ENCODE measurements at places on chromosomes 1 and 21.
A peak's percentile ranks its signal among the peaks of the same experiment; 100 is the strongest.

- DNase-seq, result no peak
These were observed 397.4 kb upstream of the PKN2 start for GRCh38 chr1:88286716-88287115.

- DNase-seq, result no peak
These were observed at the start of gene PRKACB for GRCh38 chr1:84143796-84144565. Gene PRKACB, plus strand, starts transcription at chr1:84144271. Its CDS starts 91 bp downstream, at chr1:84144362.

DNA sequence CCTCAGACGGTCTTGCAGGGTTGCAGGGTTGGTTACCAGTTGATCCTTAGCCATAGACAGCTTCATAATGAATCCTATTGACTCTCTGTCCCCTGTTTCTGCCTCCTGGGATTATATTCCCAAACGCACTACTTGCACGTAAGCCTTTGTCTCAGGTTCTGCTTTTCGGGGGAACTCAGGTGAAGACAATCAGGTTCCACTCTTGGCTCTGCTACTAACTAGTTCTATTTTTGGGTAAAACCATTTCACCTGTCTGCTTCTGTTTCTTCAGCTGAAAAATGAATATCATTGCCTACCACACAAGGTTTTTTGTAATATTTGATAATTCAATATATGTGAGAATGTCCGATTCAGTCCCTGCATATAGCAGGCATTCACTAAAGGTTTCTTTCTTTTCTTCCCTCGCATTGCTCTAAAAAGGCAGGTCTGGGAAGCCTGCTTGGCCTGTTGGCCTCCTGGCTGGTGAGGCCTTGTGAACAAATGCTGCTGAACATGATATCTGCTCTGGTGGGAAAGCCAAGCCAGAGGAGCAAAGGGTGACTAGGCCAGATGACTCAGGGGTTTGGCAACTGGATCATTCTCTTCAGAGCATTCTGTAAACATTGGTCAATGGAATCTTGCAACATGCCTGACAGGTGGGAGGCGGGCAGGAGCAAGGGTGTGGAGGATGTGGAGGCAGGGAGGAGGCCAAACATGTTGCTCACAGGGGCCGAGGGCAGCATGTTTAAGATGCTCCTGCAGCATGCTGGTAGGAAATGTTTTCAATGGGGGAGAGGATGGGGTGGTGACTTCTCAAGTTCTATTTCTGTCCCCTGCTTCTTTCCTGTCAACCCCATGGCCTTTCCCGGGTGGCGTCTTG, 23.8 kb downstream of the IER5 start:
- DNase-seq, result no peak

DNA sequence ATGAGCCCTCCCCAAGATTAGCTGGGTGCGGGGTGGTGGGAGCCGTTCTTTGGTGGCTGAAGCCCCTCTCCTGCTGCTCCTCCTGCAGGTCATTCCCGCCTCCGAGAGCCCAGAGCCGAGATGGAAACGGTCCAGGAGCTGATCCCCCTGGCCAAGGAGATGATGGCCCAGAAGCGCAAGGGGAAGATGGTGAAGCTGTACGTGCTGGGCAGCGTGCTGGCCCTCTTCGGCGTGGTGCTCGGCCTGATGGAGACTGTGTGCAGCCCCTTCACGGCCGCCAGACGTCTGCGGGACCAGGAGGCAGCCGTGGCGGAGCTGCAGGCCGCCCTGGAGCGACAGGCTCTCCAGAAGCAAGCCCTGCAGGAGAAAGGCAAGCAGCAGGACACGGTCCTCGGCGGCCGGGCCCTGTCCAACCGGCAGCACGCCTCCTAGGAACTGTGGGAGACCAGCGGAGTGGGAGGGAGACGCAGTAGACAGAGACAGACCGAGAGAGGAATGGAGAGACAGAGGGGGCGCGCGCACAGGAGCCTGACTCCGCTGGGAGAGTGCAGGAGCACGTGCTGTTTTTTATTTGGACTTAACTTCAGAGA, 448 bp downstream of the G0S2 start:
- peak; percentile 18 for DNase-seq

DNA sequence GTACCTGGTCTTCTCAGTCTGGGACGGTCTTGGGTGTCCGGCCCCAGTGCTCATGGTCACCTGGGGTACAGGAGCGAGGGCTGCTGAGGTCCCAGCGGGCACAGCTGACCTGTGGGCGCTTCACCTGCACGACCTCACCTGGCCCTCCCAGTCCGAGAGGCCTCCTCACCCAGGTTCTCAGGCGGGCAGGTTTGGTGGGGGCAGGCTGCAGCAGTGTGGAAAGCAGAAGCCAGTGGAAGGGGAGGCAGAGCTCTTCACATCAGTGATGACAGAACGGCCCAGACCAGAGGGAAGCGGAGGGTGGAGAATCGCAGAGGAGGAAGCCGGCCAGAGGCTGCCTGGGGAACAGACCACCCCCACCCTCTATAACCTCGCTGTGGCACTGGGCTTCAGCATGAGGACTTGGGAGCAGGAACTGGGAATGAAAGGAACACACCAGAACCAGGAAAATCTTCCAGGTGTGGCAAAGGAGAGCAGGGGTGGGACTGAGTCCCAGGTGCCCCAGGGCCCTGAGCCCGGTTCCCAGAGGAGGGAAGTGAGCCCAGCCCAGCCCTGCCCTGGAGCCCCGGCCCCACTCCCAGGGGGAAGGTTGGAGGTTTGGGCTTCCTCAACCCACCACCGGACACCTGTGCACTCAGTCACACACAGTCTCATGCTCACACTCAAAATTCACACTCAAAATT, 265.2 kb upstream of the VAMP3 start:
- DNase-seq, result no peak
